ENCODE measurements at places on chromosomes 11 and 22. TPM values are rescaled to one million over a fixed set of nuclear protein-coding genes. Genes with fewer than 3 reads are reported as not detected.

PHF21B gene
- total RNA-seq: not detected

- no peak for DNase-seq
Observed at GRCh38 chr11:35964841-35965240, 21.0 kb downstream of the LDLRAD3 start.

- DNase-seq: no peak
Observed at GRCh38 chr11:67491276-67492068, 8.6 kb downstream of the AIP start.

ANO5 gene
- total RNA-seq: 10.8 TPM

GRCh38 chr11:69497221-69497787 is 15.8 kb downstream of the LINC01488 start:
- DNase-seq: peak; percentile 89

DNA sequence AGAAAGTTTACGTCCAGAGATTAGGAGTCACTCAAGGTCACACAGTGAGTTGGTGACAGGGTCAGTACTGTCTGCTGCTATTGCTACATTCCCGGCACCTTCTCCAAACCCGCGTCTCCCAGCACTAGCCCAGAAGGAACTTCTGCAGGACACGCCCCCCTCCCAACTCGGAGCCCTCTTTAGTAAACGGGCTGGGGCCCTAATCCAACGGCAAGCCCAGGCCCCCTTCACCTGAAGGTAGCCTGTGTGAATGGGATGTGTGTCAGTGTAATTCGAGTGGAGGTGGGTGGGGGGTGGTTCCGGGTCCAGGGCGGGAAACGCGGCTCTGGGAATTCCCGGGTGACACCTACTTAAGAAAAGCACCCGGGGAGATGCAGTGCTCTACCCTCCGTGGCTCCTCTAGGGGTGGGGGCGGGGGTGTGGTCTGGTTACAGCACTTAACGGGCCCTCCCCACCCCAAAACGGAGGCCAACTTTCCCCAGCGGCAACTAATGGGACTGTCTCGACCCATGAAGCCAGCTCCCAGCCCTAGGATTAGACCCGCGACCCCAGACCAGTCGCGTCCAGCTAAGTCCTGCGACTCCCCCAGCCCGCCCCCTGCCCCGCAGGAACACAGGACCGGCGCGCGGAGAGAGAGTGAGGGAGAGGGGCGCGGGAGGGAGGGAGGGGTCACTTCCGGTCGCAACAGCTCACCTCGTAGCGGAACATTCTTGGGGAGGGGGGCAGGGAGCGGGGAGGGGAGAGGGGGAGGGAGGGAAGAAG is 468 bp downstream of the PATL1 start:
- DNase-seq: peak; percentile 86

DNA sequence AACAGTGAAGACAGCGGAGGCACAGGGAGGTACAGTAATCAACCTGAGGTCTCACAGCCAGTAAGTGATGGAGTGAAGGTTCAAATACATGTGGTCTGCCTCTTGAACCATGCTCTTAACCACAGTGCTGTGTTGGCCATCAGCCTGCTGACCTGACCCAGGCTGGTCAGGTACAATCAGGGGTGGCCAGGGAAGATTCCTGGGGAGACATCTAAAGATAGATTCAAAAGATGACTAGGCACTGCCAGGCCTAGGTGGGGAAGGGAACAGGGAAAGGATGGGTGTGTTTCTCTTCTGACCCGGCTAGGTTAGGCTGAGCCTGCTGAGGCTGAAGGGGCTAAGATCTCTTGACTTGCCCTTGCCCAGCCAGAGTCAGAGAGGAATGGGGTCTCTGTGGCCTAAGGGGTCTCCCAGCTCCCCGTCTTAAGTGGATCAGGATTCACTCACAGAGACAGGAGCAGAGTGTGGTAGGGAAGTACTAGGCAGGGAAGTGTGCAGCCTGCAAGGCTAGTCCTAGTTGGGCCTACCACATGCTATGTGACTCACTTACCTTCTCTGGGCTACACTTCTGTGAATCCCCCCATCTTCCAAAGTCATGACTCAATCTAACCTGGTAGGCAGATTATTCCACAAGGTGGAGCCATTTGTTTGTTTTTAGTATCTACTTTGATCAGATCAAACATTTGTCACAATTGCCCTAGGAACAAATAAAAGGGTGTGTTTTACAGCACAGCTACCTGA is 10.4 kb upstream of the SREBF2 start:
- no peak for DNase-seq

IL18 gene
- 18.6 TPM for total RNA-seq

DNA sequence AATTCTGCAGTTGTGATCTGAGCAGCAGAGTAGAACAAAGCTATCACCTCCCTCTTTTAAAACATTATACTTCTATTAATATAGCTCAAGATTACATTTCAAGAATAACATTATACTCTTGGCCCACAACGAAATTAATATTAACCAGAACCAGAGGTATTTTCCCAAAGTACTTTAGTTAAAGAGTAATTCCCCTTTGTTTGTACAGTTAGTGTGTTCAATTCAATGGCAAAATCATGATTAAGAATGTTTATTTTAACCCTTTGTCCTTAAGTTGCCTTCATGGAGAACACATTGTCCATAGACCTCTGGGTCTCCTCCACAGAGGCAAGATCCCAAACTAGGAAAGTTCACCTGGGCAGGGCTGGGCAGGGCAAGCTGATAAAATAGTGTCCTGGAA is 88.0 kb upstream of the CSNK2A3 start:
- DNase-seq: no peak

GRCh38 chr11:104645261-104646222 is 252.7 kb downstream of the CASP12 start:
- no peak for DNase-seq

GRCh38 chr11:843818-844692 is 1.4 kb downstream of the TSPAN4 start:
- DNase-seq: peak; percentile 97

DNA sequence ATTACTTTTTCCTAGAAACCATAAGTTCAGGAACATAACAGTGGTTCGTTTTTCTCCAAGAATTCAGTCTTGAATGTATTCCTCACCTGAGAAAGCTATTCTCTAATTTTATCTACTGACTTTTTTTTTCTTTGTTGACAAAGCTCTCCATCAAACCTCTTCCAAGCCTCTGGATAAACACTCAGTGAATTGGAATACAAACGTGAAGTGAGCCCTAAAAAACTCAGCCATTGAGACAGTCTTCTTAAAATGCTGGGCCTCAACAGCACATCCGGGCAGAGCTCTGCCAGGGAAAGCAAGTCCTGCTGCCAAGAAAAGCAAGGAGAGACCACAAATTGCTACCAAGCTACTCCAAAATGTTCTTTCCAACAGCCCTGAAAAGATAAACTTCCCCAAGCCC is 7.7 kb upstream of the SLC1A2 start:
- DNase-seq: no peak

- no peak for DNase-seq
Observed at GRCh38 chr11:12100841-12101242, 9.5 kb upstream of the MICAL2 start.

- no peak for DNase-seq
Observed at GRCh38 chr11:126992065-126992803, 8.3 kb downstream of the KIRREL3 start.

RPS25 gene
- 2,787 TPM for total RNA-seq

Data from sigmoid colon (tissue), 7 donors.